Liver (tissue), 10 donors: ENCODE measurements at places on chromosomes 6 and 20. TPM values are rescaled to one million over a fixed set of nuclear protein-coding genes. Genes with fewer than 3 reads are reported as not detected.

The ISM1 gene
- not detected for total RNA-seq

The CLDN20 gene
- total RNA-seq = not detected

The PTPRK gene
- 25.9 TPM for total RNA-seq

The RPS6KA2 gene
- total RNA-seq = 9.0 TPM
